ENCODE measurements at places on chromosomes 5 and 9.

DNA sequence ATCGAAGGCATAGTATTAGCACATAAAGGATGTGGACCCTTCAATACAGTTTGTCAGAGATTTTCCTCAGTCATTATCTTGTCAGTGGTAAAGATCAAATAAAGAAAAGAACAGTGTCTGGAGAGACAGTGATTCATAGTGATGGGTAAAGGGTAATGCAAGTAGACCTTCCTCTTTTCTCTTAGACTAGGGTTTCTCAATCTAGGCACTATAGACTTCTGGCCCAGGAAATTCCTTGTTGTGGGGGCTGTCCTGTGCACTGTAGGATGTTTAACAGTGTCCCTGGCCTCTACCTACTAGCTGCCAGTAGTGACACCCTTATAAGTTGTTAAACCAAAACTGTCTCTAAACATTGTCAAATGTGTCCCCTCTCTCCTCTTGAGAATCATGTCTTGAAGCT, 6.9 kb downstream of the CAMK4 start:
- DNase-seq, result no peak

DNA sequence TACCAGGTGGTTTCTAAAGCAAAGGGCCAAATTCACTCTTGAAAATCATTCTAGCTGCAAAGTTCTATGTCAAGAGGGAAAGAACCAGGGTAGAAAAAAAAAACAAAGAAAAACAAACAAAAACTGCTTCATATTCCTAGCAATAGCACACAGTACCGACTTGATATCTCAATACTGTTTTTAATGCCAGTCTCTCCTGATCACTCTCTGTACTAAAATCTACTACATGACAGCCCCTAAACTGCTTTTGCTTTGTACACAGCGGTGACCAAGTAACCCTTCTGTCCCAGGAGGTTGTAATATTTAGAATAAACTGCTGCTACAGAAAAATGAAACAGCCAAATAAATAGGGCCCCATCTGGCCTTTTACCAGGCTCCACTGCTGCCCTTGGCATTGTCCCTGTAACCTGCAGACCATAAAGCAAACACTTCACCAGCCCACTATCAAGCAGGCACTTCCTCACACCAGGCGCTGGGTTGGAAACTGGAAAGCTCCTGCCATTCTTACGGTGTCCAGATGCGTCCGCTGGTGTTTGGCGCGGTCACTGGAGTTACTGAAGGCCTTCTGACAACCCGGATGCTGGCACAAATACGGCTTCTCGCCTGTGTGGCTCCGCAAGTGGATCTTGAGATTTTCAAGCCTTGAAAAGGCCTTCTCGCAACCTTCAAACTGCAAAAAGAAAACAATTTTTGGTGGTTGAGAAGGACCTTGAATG, 363.2 kb downstream of the GLIS3 start:
- DNase-seq, result no peak

GRCh38 chr5:164289526-164289925, 784.1 kb downstream of the MAT2B start:
- DNase-seq, result no peak

- DNase-seq, result no peak
These were observed 441.5 kb upstream of the CDH6 start for GRCh38 chr5:30752015-30752414.

GRCh38 chr5:140000332-140000731, 42.8 kb downstream of the NRG2 start:
- DNase-seq, result no peak

DNA sequence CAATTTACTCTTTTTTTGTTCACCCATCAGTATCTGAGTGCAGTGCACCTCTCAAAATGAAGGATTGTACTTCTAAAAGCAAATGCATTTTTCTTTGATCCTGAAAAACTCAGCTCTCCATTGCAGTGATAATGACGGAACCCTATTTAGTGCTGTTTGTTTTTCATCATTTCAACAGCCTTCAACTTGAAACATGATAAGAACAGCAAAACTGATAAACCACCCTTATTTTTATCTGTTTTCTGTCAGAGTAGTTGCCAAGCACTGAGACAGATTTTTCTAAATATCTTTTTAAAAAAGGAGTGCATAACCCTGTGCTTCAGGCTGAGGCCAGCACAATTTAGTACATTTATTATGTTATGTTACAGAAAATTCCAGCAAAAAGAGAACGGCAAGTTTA, 549.8 kb upstream of the DMAC1 start:
- no peak for DNase-seq

DNA sequence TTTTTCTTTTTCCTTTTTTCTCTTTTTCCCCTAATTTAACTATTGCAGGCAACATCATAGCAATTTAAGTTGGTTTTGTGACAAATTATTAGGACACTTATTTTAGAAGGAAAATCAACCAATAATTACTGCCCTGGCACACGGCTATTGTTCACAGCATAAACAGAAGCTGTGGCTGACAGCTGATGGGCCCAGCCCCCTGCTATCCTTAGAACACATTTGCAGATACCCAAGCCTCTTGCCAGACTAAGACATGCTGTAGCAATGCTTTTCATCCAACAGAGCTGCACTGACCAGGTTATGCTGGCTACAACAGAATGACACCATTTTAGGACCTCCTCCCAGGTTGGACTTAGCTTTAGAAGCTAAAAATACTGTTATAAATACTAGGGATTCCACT, 852.7 kb upstream of the DMAC1 start:
- no peak for DNase-seq
